ENCODE measurements at places on chromosomes 2 and 18.

GRCh38 chr2:5932556-5933469 lies 240.6 kb downstream of the SOX11 start:
- no peak for DNase-seq

GRCh38 chr2:193502363-193503035 lies 1307.8 kb upstream of the TMEFF2 start:
- DNase-seq: no peak

DNA sequence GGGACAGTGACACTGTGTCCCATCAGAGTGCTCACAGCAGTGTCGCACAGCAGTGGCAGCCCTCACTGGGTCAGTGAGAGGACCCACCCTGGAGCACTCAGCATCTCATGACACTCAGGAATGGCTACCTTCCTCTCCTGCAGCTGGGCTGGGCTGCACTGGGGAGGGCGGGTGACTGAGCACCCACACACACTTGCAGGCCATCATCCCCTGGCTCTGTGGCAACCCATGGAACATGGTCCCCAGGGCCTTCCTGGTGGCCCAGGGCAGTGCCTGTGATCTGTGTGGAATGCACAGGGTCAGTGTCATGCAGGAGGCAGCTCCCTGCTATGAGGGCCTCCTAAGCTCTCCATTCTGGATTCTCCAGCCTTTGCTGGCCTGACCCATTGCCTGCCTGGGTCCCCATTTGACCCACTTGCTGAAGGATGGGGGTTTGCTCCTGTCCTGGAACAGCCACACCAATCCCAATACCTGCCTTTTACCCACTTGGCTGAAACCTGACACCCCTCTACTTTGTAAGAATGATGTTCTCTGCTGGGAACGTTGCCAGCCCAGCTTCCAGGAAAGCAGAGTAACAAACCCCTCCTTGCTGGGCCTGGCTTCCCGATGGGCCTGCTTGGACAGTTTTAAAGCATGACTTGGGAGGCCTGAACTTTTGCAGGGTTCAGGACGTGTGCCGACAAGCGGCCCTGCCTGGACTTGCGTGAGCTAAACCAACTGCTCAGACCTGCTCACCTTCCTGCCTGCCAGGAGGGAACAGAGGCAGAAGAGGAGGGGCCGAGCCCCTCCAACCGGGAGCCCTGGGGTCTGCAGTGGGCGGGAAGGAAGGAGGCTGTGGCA lies 13.7 kb downstream of the HS6ST1 start:
- no peak for DNase-seq

DNA sequence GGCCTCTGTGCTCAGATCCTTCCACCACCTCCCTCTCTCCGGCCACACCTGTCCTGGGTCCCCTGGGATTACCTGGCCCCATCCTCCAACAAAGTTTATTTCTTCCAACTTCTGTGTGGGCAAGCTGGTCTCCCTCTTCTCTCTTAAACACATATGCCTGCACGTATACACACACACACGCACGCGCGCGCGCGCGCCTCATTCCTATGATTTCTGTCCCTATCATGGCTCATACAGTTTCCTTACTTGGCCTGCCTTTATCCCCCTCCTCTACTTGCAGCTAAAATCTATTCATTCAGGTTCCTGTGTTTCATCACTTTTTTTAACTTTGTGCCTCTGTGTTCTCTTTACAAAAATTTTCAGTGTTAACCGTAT lies 96.4 kb downstream of the LOXHD1 start:
- no peak for DNase-seq

GRCh38 chr2:234322766-234323465 lies 174.0 kb downstream of the ARL4C start:
- DNase-seq: no peak

DNA sequence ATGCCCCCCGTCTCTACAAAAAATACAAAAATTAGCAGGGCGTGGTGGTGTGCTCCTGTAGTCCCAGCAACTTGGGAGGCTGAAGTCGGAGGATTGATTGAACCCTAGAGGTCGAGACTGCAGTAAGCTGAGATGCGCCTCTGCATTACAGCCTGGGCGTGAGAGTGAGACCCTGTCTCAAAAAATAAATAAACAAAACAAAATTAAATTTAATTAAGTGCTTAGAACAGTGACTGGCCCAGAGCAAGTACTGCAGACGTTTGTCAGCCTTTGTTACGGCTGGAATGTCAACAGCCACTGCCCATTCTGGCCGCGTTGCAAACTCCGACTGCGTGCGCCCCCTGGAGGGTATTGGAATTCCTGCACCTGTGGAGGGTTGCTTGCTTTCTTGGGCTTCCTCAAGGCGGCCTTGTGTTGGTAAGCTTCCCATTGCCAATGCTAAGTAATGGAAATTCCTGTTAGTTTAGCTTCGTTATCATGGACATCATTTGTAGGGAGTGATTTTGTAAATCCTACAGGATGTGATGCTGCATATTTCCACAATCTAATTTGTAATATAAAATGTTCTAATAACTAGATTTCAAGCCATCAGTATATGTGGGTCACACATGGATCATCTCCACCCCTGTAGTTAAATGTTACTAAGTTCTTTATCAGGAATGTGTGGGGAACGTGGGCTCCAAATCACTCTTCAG lies 15.9 kb upstream of the ATP6V1B1 start:
- peak; percentile 28 for DNase-seq

DNA sequence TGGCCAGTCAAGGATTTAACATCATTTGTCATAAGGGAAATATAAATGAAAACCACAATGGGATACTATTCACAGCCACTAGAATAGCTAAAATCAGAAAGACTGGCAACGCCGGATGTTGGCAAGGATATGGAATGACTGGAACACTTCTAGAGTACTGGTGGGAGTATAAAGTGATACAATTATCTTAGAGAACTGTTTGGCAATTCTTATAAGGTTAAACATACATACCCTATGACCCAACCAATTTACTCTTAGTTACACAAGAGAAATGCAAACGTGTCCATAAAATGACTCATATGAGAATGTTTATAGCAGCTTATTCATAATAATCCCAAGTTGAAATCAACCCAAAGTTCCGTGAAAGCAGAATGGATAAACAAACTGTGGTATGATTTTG lies 35.1 kb downstream of the MAPK4 start:
- no peak for DNase-seq

GRCh38 chr2:28780496-28780895 lies 28.9 kb downstream of the PPP1CB start:
- no peak for DNase-seq

DNA sequence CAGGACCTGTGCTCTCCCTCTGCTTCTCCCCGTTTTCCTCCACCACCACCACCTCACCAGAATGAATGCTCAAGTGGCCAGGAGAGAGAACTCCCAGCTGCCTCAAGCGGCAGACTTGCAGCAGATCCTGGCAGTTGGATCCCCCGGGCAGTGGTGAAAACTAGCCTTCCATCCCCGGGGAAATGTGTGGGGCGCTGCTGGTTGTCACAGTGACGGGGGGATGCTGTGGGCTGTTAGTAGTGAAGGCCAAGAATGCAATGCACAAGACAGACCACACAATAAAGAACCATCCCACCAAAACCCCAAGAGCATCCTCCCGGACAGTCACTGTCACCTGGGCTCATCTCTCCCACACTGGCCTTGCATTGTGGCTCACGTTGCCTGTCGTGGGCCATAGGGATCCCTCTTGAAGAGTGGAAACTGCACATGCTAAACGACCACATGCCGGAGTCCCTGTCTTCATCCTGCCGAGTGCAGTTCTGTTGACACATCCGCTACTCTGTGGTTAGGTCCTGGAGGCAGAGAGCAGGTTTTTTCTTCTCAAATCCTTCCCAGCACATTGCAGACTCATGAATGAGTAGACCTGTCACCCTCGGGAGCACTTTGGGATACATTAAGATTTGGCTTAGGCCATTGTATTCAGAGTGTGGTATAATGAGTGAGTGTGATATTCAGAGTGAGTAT lies 13.5 kb downstream of the SPATA3 start:
- DNase-seq: no peak

GRCh38 chr2:152413228-152414030 lies 78.5 kb downstream of the FMNL2 start:
- no peak for DNase-seq

GRCh38 chr2:33497221-33497650 lies 20.8 kb downstream of the RASGRP3 start:
- no peak for DNase-seq

GRCh38 chr2:230939066-230939591 lies 14.1 kb upstream of the GPR55 start:
- no peak for DNase-seq

GRCh38 chr2:98393354-98393753 lies 47.1 kb downstream of the CNGA3 start:
- DNase-seq: no peak

DNA sequence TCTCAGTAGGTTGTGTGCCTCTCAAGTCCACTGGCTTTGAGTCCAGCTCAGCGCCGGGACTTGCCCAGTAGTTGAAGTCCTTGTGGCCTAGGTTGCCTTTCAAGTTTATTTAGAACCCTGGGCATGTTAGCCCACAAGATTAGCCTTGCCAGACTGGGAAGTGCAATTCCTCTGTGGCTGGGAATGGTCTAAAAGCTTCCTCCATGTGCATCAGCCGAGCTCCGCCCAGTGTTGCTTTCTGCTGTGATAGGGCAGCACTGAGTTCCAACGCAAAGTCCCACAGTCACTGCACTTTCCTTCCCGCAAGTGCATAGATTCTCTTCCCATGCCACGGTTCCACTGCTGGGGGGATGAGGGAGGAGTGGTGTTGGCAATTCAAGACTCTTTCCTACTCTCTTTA lies 308.9 kb upstream of the THUMPD2 start:
- no peak for DNase-seq

- no peak for DNase-seq
Observed at GRCh38 chr2:186466743-186467142, 19.3 kb upstream of the ZC3H15 start.

DNA sequence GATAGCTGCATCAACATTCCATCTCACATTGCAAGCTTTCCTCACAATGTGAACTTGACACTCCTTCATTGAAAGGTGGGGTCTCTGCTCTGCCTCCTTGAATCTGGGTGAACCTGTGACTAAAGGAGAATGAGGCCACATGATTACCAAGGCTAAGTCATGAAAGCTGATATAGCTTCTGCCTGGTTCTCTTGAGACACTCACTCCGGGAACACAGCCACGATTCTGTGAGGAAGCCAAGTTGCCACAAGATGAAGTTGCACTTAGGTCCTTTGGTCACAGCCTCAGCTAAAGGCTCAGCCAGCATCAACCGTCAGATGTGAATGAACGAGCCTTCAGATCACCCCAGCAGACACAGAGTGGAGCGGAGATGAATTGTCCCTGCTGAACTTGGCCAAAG lies 94.7 kb upstream of the FAM136A start:
- DNase-seq: no peak

GRCh38 chr2:233413046-233413445 lies 58.8 kb downstream of the DGKD start:
- DNase-seq: no peak

DNA sequence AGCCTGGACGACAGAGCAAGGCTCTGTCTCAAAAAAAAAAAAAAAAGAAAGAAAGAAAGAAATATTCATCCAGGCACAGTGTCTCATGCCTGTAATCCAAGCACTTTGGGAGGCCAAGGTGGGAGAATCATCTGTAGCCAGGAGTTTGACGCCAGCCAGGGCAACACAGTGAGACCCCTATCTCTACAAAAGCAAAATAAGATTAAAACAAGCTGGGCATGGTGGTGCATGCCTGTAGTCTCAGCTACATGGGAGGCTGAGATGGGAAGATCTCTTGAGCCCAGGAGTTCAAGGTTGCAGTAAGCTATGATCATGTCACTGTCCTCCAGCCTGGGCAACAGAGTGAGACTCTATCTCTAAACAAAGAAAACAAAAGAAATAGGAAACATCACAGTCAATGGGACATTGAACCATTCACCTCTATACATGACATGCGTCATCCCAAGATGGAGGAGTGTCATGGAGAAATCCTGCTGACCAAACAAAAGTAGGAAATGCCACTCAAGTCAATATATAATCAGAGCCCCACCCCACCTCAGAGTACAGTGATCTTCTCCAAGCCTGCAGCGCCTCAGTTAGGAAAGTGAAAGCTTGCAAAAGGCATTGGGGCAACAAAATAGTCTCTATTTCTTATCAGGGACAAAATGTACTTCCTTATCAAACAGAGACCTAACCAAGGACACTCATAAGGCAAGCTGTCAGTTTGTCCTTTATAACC lies 9.8 kb downstream of the FEV start:
- DNase-seq: no peak

GRCh38 chr18:62648045-62648678 lies 67.2 kb upstream of the PHLPP1 start:
- no peak for DNase-seq

DNA sequence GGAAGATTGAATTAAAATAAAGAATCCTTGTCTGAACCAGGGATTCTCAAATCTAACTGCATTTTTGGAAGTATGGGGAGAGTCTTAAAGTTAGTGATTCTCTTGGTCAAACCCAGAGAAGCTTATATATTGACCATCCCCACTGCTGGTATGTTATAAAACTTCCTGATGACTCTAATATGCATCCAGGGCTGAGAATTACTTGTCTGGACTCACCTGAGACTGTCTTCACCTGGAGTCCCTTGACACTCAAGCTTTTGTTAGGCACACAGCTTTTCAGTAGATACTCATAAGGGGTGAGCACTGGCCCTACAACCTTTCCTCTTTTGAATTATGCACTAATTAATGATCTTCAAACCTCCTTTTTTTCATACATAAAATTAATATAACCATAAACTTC lies 149.6 kb upstream of the GULP1 start:
- DNase-seq: no peak

DNA sequence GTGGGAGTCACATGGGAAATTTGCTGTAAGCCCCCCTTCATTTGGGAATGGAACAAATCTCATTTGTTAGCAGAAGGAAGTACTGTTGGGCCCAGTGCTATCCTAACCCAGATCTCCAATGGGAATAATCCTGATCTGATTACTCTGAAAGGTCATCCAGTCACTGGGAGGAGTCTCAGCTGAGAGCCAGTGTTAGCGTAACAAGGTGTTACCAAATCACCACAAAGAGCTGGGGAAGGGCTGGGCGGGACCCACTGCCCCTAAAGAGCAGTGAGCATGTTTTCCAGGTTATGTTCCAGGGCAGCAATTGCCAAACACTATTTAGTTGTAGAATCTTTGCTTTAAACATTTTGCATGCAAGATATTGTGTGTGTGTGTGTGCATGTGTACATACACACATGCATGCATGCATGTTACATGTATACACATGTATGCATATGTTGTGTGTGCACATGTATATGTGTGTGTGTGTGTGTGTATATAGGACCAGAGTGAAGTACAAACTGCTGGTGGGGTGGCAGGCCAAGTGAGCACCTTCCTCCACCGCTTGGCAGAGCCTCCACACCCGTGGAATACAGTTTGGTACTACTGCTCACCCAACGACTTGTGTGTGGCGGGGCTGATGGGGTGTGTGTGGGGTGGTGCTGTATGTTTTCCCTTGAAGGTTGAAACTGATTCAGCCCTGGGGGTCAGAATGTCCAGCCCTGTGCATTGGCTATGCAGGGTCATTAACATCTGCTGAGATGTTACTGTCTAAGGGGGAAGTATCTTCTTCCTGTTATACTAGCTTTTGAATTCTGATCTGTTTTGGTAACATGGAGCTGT lies 15.2 kb downstream of the INPP5D start:
- DNase-seq: no peak

GRCh38 chr2:185644828-185645227 lies 93.8 kb upstream of the FSIP2 start:
- no peak for DNase-seq
